ENCODE measurements at places on chromosomes 11 and 22.

DNA sequence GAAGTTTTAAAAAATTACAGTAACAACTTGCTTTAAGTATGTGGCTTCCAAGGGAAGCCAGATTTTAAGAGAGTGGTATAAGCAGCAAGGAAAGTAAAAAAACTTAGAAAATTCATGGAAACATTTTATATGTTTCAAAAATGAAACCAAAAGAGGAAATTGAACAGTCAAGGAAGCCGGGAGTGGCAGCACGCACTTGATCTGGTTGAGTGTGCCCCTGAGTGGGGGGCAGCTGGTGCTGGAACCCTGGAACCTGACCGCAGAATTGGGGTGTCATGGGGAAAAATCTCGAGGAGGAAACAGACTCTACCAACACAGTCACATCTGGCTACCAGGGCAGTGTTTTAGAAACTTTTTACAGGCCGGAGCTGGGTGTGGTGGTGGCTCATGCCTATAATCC is 14.0 kb downstream of the MICALL1 start:
- no peak for DNase-seq

- DNase-seq: no peak
Measured at GRCh38 chr11:72826191-72826941, 12.2 kb downstream of the ATG16L2 start.

DNA sequence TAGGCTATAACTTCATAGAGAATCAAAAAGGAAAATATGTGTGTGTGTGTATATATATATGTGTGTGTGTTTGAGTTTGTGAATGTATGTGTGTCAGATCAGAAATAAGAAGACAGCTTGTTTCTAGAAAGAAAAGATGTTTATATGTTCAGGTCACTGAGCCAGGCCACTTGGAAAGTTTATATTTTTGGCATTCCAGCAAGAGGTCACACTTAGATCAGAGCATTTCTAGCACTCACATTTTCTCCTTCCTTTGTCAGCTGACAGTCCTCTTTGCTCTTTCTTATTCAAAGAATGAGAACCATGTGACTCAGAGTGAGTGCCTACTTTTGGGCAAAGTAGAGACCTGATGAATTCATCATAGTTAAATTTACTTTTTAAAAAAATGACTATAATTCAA is 22.9 kb downstream of the RAB38 start:
- DNase-seq: no peak

DNA sequence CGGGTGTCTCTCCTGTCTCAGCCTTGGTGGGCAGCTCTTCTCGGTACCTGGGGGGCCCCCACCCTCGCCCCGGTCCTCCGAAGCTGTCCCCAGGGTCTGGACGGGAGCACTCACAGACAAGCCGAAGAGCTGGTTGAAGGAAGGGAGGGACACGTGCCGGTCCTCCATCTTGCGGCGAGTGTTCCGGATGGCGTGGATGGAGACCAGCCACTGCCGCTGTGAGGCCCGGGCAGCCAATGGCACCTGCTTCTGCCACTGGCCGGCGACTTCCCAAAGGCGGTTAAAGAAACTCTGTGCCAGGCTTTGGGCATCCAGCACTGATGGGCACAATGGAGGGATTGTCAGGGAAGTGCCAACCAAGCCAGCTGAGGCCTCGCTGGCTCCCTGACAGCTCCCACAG is 18.7 kb downstream of the PPM1F start:
- no peak for DNase-seq

GRCh38 chr11:124582565-124582964 is 12.8 kb downstream of the OR8A1 start:
- no peak for DNase-seq

DNA sequence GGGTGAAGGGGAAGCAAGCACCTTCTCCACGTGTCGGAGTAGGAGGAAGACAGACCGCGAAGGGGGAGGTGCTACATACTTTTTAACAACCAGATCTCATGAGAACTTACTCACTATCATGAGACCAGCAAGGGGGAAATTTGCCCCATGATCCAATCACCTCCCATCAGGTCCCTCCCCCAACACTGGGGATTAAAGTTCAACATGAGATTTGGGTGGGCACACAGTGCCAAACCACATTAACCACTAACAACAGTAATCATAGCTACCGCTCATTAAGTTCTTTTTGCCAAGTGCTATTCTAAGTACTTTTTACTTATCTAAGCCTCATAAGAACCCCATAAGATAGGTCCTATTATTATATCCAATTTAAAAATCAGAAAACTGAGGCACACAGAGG is 450.5 kb upstream of the DDI1 start:
- no peak for DNase-seq

GRCh38 chr11:2484576-2485125 is 39.8 kb downstream of the KCNQ1 start:
- DNase-seq: no peak

- DNase-seq: no peak
Measured at GRCh38 chr22:45583504-45583903, 80.8 kb downstream of the FBLN1 start.

DNA sequence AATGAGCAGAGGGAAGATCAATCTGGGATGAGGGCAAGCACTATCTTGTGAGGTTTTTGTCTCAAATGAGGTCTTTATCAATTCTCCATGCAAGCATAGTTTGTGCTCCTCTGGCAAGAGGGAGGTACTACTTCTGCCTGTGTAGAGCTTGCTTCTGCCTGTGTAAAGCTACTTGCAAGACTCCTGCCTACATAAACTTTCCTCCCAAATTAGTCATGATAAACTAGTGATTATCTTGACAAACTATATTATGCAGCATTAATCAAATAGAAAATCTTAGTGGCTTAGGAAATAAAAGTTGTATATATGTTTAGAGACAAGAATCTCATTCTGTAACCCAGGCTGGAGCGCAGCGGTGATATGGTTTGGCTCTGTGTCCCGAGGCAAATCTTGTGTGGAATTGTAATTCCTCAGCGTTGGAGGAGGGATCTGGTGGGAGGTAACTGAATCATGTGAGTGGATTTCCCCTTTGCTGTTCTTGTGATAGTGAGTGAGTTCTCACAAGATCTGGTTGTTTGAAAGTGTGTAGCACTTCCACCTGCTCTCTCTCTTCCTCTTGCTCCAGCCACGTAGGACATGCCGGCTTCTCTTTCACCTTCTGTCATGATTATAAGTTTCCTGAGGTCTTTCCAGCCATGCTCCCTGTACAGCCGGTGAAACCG is 8.0 kb upstream of the MMP10 start:
- DNase-seq: no peak

DNA sequence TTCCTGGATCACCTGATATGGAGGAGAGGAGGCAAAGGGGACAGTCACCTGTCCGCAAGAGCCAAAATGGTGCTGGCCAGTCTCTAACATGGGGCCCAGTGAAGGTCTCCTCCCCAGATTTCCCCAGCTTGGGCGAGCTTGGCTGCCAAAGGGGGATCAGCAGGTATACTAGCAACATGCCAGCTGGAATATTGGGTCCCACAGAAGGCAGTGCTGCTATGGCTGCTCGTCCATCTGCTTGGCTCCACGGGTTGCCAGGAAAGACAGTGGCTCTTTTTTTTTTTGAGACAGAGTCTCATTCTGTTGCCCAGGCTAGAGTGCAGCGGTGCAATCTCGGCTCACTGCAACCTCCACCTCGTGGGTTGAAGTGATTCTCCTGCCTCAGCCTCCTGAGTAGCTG is 12.7 kb upstream of the KAT5 start:
- no peak for DNase-seq

- no peak for DNase-seq
Measured at GRCh38 chr22:22951035-22951434, 63.4 kb downstream of the IGLL5 start.

- DNase-seq: no peak
Measured at GRCh38 chr11:59201353-59201752, 11.4 kb downstream of the MPEG1 start.

DNA sequence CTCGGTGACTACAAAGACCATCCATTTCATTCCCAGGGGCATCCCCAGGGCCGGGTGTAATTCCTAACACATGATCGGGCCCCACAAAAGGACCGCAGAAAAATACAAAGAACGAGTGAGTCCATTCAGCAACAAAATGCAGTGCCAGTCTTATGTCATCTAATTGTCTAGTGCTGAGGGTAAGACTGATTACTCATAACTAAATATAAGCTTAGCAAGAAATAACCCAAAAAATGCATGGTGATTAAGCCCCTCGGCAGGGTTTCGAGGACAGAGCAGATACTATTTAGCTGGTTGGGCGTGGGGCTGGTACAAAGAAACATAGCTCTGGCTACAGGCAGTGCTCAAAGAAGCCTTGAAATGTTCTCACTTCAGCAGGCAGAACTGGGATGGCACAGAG is 1078.9 kb downstream of the OPCML start:
- DNase-seq: no peak

DNA sequence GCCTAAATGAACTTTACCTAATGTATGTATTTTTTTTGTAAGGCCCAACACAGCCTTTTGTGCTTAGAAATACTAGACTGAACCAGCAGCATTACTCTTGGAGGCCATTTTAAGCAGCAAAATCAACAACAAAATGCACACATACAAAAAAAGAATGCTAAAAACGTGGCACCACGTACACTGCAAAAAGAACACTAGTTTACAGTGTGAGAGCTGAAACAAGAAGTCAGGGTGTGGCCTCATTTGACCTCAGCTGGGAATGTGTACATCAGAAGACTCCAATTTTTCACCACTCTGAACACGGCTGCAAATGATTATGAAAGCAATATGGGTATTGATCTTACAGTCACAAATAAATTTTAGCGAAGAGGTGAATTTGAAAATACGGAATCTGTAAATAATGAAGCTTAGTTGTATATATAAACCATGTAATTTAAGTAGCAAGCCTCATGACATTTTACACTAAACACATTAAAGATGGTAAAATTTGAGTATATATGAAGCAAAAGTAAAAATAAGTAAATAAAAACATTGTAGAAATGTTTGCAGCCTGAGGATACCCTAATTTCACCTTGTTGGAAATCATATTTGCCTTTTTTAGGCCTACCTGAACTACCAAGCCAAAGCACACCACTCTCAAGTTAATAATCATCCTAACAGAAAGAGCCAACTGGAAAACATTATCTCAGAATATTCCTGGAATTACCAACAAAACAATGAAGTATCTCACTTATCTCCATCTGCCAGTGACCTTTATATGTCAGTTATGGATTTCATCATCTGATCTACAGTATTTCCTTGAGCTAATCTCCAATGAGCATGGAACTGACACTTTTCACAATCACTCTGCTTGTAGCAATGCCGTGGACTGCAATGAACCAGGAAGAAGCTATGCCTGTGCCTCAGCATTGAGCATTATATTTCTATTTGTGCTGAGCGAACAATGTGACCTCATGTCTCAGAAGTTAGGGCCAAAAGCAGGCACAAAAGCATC is 319.5 kb upstream of the FAT3 start:
- no peak for DNase-seq

DNA sequence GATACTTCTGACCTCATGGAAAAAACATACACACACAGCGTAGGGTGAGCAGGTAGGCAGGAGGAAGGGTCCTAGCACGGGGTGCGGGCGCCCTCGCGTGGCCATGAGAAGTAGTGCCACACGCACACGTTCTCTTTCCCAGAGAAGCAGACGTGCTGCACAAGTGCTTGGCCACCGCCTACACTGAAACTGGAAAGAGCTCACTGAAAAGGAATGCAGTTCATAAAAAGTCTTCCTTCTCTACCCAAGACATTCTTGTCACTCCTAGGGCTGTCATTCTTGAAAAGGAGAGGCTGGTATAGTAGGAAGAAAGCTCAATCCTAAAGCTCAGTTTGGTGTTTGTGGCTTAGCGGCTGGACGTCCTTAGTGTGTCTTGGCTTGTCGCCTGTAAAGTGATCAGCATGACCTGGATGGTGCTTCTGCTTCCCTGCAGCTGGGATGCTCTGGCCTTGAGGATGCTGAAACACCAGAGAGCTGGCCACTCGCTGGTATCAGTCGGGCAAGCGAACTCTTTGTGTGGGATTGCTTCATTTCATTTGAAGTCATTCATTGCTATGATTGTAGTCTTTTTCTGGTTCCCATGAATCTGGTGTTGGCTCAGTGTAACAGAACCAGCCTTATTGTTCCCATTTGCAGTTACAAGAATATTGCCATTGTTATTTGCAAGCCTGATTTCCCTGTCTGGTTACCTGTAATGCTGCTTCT is 303.8 kb downstream of the NTM start:
- DNase-seq: peak; percentile 47

DNA sequence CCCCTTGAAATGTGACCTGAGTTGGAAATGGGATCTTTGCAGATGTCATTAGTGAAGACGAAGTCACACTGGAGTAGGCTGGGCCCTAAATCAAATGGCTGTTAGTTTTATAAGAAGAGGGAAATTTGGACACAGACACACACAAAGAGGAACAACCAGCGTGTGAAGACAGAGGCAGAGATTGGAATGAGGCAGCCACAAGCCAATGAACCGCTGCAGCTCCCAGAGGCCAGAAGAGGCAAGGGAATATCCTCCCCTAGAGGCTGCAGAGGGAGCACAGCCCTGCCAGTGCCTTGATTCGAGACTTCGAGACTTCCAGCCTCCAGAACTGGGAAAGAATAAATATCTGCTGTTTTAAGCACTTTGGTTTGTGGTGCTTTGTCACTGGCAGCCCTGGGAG is 484.5 kb downstream of the MN1 start:
- no peak for DNase-seq

GRCh38 chr22:20572132-20572802 is 64.9 kb downstream of the MED15 start:
- no peak for DNase-seq

DNA sequence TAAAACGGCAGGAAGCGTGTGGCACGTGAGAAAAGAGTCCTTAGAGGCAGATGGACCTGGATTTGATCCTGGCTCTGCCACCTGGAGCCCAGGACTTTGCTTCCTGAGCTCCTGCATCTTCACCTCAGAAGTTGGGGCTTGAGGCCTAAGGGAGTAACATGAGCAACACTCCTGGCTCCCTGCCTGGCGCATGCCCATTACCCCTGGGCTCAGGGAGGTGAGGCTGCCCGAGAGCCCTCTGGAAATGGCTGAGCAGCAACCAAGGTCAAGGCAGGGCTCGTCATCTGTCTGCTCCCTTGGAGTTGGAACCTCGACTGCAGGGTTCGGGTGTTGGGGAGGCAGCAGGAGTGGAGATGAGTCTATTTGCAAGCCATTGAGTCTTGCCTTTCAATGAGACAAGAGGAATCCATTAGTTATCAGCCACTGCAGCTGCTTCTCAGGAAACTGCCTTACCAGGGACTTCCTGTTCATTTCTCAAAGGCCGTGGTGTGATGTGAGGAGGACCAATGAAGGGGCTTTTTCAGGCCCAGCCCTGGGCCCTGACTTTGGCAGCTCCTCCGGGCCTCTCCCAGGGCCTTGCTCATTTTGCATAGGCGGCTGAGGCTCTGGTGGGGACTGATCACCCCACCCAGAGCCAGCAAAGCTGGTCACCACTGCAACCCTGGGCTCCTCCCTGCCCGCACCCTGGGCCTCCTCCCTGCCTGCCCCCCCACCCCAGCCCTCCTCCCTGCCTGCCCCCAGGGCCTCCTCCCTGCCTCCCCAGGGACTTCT is 6.4 kb downstream of the FADS2 start:
- DNase-seq: no peak

- DNase-seq: peak; percentile 63
Measured at GRCh38 chr22:30396871-30397655, at the start of gene SEC14L2. TSS of gene SEC14L2 (plus strand) at chr22:30397018. CDS start at chr22:30397117, 99 bp downstream.

GRCh38 chr11:18332302-18332701 is 9.9 kb downstream of the GTF2H1 start:
- no peak for DNase-seq

GRCh38 chr22:32482708-32483107 is 8.1 kb downstream of the FBXO7 start:
- no peak for DNase-seq

- DNase-seq: no peak
Measured at GRCh38 chr22:30273711-30274436, 7.2 kb upstream of the OSM start.
